ENCODE measurements at places on chromosomes 16 and 17.

- DNase-seq: no peak
Observed at GRCh38 chr17:29973005-29973404, 31.6 kb downstream of the EFCAB5 start.

DNA sequence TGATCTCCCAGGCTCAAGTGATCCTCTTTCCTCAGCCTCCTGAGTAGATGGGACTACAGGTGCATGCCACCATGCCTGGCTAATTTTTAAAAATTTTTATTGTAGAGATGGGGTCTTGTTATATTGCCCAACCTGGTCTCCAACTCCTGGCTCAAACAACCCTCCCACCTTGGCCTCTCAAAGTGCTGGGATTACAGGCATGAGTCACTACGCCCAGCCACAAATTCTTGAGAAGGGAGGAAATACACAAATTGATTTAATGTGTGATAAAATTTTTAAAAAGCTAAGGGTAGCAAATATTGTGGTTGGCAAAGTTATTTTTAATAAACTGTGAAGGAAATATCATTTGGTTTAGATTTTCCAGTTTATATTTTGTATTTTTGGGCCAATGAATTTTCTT is 9.6 kb downstream of the ITGAD start:
- DNase-seq: peak; percentile 6

DNA sequence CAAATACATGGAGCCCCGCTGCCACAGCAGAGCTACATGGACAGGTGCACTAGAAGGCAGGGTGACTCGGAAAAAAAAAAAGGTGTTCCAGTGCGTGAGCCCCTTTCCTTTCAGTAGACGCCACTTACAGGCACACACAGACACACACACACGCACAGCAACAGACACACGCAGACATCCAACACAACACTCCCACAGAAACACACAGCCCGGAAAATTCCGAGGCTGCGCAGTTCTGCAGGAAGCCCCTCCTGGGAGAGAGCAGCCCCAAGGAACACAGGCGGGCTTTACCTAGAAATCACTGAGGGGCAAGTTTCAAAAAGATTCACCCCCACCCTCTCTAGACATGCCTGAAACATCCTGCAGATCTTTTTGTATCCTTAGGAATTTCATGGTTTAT is 136.0 kb upstream of the WSB1 start:
- DNase-seq: no peak

DNA sequence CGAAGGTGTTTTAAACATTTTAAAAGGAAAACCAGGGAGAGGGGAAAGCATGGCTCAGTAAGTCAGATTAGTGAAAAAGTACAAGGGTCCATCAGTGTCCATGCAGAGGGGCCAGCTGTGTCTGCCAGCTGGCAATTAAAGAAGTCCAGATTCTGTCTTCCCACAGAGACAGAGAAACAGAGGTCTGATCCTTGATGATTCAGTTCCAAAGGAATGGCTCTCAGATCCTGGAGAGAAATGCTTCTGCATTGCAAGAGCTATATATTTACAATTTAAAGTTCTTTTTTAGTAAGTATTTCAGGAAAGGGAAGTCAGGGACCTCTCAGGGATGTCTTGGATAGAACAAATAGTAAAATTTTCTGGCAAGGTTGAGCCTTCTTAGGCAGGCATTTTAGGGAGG is 56.2 kb downstream of the HSD17B2 start:
- DNase-seq: peak; percentile 64

- DNase-seq: peak; percentile 37
Observed at GRCh38 chr16:3822366-3823045, 58.0 kb downstream of the CREBBP start.

DNA sequence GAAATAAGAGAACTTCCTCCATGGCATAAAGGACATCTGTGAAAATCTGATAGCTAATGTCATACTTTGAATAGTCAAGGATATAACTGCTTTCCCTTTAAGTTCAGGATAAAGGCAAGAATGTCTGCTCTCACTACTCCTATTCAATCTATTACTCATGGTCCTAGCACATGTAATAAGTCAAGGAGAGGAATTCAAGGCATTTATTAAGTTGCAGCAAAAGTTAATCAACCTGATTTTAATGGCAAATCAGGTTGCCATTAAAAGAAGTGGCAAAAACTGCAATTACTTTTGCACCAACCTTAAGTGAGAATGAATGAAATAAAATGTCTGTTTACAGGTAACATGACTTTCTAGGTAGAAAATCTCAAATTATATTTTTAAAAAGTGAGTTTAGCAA is 225.9 kb downstream of the CNTNAP4 start:
- no peak for DNase-seq

- no peak for DNase-seq
Observed at GRCh38 chr16:929227-930073, 41.3 kb downstream of the LMF1 start.

Measured in AG10803 (cell line).